Central memory CD4-positive, alpha-beta T cell (primary cell): ENCODE measurements at places on chromosomes 2 and 18.
A peak's percentile ranks its signal among the peaks of the same experiment; 100 is the strongest.

DNA sequence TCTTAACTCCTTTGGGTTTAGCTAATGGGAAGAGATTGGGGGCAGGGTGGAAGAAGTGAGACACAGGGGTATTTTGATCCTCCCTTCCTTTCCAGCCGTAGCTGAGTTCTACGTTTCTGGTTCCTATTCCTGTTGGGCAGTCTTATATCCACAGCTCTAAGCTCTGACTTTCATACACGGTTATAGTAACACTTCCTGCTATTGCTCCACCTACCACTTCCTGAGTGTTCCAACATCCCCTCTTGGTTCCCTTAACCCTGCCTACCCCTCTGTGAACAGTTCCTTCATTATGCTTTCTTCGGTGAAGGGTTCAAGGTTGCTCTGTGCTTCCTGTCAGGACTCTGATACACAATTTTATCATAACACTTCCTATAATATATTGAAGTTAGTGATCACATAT, 205.1 kb downstream of the DNAH7 start:
- no peak for DNase-seq

GRCh38 chr18:75086494-75087034, 122.4 kb downstream of the PTGR3 start:
- no peak for DNase-seq

GRCh38 chr2:240223631-240224030, 83.2 kb upstream of the OTOS start:
- DNase-seq = no peak

DNA sequence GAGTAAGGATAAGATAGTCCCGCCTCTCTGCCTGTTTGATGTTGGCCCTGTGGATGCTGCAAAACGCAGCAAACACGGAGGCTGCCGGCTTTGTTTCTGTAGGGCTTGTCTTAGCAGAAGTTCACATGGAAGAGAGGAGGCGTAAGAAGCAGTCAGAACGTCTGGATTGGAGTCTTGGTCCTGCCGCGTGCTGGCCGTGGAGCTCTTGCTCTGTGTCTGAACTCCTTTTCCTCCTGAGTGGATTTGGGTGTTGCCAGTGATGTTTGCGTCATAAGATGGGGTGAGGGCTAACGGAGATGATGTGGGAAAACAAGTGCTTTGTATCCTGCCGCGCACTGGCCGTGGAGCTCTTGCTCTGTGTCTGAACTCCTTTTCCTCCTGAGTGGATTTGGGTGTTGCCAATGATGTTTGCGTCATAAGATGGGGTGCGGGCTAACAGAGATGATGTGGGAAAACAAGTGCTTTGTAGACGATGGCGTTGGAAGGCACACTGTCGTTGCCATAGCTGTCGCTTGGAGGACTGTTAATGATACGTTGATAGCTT, 240.9 kb downstream of the AGAP1 start:
- DNase-seq = no peak

GRCh38 chr18:28801876-28802275, 624.9 kb upstream of the CDH2 start:
- no peak for DNase-seq

DNA sequence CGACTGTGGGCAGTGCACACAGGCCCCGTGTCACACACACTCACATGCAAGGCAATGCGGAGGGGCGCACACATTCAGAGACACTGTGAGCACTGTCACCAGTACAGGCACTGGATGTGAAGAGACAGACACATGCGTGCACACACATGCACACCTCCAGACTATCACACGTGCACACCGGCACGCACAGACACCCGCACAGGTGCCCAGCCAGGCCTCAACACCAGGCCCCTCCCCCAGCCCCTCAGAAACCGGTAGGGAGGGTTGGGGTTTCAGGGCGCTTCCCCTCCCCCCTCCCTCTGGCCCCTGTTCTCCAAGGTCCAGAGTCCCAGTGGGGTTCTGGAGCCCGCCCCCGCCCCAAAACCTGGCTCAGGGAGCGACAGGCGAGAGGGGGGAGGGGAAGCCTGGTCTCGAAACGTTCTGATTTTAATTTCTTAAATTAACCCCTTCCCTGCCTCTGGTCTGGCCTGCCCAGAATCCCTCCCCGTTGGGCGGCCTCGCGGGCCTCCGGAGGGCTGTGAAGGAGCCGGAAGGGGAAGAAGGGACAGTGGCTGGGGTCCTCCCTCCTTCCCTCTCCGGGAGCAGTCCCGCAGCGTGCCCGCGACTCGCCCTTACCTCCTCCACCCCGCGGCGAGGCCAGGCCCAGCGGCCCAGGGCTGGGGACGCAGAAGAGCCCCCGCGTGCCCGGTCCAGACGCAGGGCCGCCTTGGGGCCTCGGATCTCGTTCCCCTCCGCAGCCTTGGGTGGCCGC, 558 bp downstream of the FBXO41 start:
- no peak for DNase-seq

DNA sequence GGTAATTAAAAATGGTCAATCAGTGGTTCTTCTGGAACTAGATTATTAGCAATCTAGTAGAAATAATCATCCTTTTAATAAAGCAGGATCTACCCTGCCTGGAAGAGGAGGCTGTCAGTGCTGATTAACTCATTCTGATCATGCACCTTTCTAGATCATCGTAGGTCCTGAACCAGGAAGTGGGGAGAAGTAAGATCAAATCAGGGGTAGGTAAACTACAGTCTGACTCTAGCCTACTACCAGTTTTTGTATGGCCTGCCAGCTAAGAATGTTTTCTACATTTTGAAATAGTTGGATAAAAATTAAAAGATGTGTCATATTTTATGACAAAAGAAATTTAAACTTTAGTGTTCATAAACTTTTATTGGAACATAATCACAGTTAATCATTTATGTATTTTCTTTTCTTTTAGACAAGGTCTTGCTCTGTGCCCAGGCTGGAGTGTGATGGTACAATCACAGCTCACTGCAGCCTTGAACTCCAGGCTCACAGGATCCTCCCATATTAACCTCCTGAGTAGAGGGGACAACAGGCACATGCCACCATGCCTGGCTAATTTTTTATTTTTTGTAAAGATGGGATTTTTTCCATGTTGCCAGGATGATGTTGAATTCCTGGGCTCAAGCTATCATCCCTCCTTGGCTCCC, 36.1 kb downstream of the C18orf54 start:
- no peak for DNase-seq

GRCh38 chr18:23406271-23406787, 46.8 kb upstream of the RIOK3 start:
- no peak for DNase-seq

DNA sequence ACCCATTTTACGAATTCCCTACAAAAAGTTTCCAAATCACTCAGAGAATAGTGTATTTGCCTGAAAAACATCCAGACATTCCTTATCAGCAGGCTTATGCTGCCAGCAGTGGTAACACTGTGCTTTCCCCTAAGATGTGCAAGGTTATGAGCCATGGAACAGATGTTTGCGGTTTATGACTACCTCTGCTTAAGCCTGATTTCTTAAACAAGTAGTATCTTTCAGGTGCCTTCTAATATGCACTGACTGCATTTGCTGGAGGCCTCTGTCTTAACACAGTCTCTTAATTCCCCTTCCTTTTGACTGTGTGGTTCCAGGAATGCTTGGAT, 54.8 kb downstream of the CDC42EP3 start:
- no peak for DNase-seq

- no peak for DNase-seq
Measured at GRCh38 chr18:39232937-39233336, 1667.3 kb upstream of the CELF4 start.

GRCh38 chr18:50199921-50200320, 5.0 kb upstream of the MYO5B start:
- no peak for DNase-seq

GRCh38 chr2:107785756-107786155, 40.9 kb upstream of the RGPD4 start:
- no peak for DNase-seq

DNA sequence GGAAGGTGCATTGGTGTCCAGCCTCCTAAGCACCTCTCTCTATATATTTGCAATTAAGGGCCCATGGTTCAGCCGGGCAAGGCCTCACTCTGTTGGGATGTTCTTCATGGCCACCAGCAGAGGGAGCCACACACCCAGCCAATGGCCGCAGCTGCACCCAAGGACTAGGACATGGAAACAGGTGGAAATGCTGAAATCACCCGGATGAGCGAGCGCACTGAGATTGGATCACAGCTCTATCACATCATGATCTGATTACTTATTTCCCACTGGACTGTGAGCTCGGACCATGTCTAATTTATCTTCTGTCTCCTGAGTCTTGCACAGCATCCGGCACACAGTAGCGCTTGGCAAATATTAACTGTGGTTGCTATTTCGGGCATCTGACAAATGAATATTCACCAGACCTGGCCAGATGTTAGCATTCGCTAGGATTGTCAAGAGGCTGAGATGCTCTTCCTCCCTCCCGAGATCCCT, 31.2 kb downstream of the KIF3C start:
- DNase-seq = peak; percentile 51

- no peak for DNase-seq
Measured at GRCh38 chr2:5290900-5291546, 401.2 kb upstream of the SOX11 start.

GRCh38 chr18:36124841-36125240, 4.3 kb downstream of the SLC39A6 start:
- DNase-seq = no peak

DNA sequence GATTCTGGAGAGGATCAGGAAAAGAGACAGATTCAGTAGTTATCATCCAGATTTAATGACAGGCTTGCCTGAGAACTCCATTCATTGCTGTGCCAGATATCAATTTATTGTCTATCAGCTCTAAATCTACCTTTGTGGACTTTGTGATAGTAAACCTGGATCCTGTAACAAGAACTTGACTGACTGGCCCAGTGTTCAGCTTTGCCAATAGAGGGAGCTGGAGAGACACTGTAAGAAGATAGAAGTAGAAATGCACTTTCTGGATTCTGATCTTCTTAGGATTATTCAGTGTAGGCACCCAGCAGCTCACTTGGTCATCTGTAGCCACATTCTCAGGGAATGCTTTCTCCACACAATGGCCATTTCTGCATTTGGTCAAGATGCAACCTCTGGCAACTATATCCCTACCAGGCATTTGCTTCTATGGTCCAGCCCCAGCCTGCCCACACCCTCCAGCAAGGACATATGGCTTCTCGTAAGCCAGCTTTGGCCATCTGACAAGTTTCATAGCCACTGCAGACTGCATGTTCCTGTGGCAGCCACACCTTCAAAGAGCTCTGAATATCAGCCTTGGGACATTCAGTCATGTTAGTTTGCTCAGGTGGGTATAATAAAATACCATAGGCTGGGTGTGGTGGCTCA, 6.1 kb upstream of the SERPINB8 start:
- DNase-seq = peak; percentile 53

- DNase-seq = no peak
Measured at GRCh38 chr2:181128199-181128598, 147.8 kb downstream of the UBE2E3 start.

DNA sequence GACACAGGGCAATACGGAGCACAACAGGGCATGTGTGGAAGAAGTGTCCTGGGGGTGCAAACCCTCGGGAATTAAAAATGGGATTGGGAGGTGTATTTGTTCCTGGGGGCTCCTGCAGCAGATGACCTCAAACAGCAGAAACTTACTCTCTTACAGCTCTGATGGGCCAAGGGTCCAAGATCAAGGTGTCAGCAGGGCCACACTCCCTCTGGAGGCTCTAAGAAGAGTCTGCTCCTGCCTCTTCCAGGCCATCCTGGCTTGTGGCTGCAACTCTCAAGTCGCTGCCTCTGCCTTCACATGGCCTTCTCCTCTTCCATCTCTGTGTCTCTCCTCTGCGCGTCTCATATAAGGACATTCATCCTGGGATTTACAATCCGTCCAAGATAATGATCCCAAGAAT, 12.4 kb upstream of the SPATA3 start:
- no peak for DNase-seq

- no peak for DNase-seq
Measured at GRCh38 chr18:37294951-37295350, 270.6 kb downstream of the CELF4 start.

GRCh38 chr2:71078624-71079023, 10.2 kb downstream of the NAGK start:
- no peak for DNase-seq

DNA sequence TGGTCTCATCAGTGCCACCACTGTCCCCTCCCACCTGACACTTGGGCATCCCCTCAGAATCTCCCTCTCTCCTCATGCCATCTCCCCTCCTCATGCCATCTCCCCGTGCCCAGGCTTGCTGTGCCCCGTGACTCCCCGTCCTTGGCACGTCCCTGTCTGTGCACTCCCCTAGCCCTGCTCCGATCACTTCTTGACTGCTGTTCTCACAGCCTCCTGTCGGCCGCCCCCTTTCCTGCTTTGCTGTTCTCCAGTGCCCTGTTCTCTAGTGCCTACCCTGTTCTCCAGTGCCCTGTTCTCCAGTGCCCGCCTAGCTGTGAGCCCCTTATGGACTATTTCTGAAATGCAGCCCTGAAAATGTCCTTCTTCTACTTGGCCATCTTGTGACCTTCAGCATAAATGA, 253.8 kb downstream of the ALPK2 start:
- DNase-seq = no peak

DNA sequence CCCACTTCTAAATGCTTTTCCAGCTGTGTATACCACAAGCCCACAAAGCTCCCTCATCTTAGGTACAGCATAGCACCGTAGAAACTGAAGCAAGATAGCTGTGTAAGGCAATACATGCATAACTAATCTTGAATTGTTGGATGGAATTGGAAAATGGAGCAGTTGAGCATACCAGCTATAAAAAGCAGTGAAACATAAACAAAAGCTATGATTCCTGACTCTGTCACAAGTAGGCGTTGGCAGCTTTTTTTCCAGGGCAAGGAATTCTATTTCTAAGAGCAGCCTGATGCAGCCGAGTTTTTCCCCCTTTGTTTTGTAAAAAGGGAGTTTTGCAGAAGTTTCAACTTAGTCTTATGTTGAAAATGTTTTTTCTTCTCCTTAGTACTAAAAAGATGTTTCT, 32.4 kb downstream of the MOGAT1 start:
- no peak for DNase-seq

DNA sequence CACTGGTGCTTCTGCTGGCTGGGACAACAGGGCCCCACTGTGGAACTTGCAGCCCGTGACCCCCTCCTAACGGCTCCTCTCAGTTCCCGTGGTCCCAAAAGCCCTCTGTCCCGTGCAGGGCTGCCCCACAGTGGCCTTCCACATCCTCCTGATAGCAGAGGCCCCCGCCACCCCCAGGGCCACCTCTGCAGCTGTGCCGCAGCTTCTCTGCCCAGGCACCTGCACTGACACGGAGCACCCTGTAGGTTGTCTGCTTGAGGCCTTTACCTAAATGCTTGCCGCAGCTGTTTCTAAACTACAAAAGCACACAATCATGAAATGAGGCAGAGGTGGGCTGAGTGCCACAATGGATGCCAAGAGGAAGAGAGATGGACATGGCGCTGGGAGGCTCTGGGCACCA, 13.5 kb upstream of the GRHL1 start:
- no peak for DNase-seq

DNA sequence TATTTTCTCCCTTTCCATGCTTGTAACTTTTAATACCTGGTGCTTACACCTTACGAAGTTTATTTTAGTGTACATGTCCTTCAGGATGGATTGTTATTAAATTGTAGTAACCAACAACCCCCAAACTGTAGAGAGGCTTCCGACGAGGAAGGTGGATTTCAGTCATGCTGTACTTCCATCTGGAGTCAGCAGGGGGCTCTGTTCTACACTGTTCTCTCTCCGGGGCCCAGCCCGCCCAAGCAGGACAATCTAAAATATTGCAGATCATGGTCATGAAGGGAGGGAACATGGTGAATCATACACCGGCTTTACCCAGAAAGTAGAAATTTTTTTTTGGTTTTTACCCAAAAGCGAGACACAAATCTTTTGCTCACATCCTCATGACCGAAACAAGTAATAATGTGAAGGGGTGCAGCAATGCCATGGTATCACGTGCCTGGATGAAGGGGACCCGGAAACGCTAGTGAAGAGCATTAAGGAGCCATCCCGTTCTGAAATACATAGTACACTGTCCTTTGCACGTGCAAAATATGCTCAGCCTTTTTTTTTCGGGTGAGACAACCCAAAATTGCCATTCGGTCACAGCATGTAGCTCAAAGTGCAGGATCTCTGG, 884.8 kb downstream of the EPHA4 start:
- DNase-seq = peak; percentile 47
